CD4-positive, CD25-positive, alpha-beta regulatory T cell (primary cell): ENCODE measurements at places on chromosomes 12 and 14.

DNA sequence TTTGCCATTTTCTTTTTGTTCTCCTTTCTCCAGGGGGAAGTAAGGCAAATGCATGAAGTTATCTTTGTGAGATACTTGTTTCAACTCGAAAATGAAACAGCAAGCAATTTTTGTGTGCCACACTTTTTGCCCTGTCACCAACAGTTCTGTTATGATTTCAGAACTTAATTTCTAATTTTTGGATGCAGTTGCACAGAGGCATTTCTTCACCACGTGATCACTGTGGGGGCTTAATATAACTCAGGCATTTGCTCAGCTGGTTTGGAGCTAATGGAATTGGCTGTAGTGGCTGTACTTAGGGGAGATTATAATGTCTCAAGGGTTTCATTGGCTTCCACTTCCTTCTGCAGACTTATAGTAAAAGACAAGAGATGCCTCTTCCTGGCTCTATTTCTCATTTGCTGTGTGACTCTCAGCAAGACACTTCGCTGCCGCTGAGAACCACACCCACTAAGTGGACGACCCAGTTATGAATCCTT is 452.4 kb downstream of the RAD51B start:
- peak; percentile 55 for DNase-seq

- no peak for DNase-seq
These were observed 1.9 kb downstream of the EXOC3L4 start for GRCh38 chr14:103096387-103096786.

GRCh38 chr12:25866586-25867378 is 91.7 kb upstream of the RASSF8 start:
- DNase-seq = no peak

DNA sequence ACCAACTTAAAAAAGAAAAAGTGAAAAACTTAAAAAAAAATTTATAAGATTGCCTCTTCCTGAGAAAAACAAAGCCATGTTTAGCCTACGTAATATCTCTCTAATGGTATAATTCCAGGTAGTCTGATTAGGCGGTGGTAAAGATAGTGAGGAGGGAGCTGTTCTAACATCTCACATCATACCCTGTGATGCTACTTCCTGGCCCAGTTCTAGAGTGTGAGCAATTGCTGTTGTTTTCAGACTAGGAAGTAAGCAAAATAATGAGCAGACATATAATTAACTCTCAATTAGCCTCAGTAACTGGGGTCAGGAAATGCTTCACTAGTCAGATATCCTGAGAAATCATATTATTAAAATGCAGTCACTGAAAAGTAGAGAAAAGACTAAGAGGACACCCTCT is 113.9 kb downstream of the PHLDA1 start:
- no peak for DNase-seq

DNA sequence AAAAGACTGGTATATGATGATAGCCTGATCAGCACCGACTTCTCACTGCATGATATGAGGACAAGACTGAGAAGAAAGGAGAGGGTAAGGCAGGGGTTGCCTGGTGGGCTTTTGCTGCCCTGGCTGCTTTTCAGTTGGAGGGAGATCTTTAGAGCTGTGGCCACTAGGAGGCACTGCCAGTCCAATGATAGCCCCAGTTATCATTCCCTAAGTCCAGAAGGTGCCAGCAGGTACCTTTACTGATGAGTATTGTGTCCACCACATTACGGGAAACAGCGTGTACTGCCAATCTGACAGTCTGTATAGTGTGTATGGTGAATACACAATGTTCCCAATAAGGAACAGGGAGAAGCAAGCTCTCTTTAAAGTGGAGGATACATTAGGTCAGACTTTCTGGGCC is 55.8 kb upstream of the CCDC175 start:
- no peak for DNase-seq

- no peak for DNase-seq
These were observed 353.6 kb upstream of the SFSWAP start for GRCh38 chr12:131357185-131357747.
